ENCODE measurements at places on chromosomes 4 and X. TPM values are rescaled to one million over a fixed set of nuclear protein-coding genes. Genes with fewer than 3 reads are reported as not detected.

DNA sequence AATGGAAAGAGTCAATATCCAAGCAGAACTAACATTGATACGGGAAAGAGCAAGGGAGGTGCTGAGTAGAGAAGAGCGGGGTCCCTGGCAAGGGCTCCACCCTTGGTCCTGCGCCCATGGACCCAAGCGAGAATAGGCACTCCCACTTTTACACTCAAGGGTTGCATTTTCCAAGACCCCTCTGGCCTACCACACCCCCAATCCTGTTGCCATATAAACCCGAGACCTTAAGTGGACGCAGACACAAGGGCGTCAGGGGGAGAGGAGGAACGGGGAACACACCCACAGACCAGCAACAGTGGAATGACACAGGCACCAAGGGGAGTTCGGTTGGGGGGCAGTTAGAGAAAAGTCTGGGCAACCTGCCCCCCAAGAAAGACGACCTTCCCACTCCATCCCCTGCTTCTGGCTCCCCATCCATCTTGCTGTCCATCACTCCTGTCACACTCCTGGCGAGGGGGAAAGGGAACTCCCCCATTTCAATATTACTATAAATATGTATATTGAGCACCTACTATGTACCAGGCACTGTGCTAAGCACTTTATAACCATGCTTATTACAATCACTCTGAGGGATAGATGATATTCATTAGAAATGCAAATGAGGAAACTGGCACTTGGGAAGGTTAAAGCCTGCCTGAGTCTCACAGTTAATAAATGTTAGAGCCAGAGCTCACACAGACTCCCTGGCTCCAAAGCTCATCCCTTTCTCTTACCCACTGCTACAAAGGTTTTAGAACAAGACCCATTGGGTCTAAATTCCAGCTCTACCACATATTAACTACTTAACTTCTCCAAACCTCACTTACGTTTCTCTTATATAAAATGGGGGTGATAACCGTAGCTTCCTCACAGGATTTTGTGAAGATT lies 51.7 kb downstream of the SCD5 start:
- no peak overlapping the region for H3K4me3 ChIP-seq
- no peak for DNase-seq
- H3K4me1 ChIP-seq = peaks cover 23% of the 10 kb centered on the region
- no peaks in the 10 kb centered on the region for H3K27me3 ChIP-seq

DNA sequence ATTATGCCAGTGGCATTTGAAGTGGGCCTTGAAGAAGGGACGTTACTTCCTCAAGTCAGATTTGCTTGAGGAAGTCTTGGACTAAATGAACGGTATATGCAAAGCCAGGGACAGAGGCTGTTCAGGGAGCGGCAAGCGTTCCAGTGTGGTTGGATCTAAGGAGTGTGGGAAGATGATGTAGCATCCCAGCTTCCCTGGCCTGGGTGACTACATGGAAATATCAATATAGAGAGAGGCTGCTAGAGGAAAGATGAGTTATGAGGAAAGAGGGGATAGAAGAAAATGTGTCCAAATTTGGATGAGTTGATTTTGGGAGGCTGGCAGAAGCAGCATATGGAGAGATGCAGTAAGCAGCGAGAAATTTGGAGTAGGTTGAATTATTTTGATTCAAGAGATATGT lies 432.5 kb upstream of the TENM3 start:
- DNase-seq = no peak
- peaks cover 3% of the 10 kb centered on the region for H3K4me1 ChIP-seq
- no peaks in the 10 kb centered on the region for H3K27me3 ChIP-seq
- H3K27ac ChIP-seq = no peak overlapping the region
- H3K4me3 ChIP-seq = no peak overlapping the region

- no peak overlapping the region for H3K27ac ChIP-seq
- DNase-seq = no peak
- H3K4me1 ChIP-seq = peaks cover 14% of the 10 kb centered on the region
Measured at GRCh38 chr4:6445403-6446129, 26.8 kb downstream of the PPP2R2C start.

DNA sequence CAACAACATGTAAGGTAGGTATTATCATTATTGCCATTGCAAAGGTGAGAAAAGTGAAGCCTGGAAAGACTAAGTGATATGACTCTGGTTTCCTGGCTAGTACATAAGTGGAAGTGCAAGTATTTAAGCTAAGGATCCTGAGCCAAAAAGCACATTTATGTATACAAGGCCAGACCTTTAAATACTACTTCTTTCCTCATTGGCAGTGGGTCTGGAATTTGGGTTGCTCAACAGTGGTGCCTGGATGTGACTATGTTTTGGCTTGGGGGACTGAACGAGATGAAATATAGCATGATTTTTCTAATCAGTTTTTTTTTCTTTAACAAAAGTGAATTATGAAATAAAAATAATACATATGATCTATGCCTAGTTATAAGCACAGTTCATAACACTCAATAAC lies 7.4 kb upstream of the FGF13 start:
- H3K27me3 ChIP-seq = no peaks in the 10 kb centered on the region
- no peak for DNase-seq
- H3K27ac ChIP-seq = no peak overlapping the region
- no peaks in the 10 kb centered on the region for H3K36me3 ChIP-seq

- peaks cover 16% of the 10 kb centered on the region for H3K4me1 ChIP-seq
- H3K27me3 ChIP-seq = peaks cover 16% of the 10 kb centered on the region
- H3K36me3 ChIP-seq = no peaks in the 10 kb centered on the region
- no peak overlapping the region for H3K4me3 ChIP-seq
- H3K27ac ChIP-seq = no peak overlapping the region
- DNase-seq = no peak
Measured at GRCh38 chr4:163175971-163176958, 9.6 kb upstream of the NAF1 start.

Gene TEX13B
- 3.4 TPM for total RNA-seq

- no peak overlapping the region for H3K4me3 ChIP-seq
- H3K36me3 ChIP-seq = no peaks in the 10 kb centered on the region
- H3K4me1 ChIP-seq = no peaks in the 10 kb centered on the region
- DNase-seq = no peak
- H3K27ac ChIP-seq = no peak overlapping the region
- H3K27me3 ChIP-seq = no peaks in the 10 kb centered on the region
Measured at GRCh38 chr4:157447195-157447594, 226.7 kb downstream of the GRIA2 start.

GRCh38 chrX:110086162-110086915 lies 83.4 kb downstream of the TMEM164 start:
- no peaks in the 10 kb centered on the region for H3K27me3 ChIP-seq
- H3K4me3 ChIP-seq = no peak overlapping the region
- DNase-seq = no peak
- H3K27ac ChIP-seq = no peak overlapping the region

DNA sequence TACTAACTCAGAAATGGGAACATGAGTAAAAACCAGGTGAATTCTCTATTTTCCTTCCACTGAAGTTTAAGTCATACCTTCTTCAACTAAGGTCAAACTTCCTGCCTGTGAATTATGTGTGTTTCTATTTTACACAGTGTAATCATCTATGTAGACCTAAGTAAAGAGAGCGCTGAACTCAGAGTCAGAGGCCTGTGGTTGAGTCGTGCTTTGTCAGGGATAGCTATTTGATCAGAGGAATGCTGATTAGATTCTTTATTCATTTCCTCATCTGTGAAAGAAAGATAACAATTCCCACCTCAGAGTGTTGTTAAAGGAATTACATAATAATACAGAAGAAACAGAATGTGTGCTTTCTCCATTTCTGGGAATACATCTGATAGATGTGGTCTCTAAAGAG lies 654.1 kb downstream of the STIM2 start:
- H3K4me1 ChIP-seq = peaks cover 6% of the 10 kb centered on the region
- no peaks in the 10 kb centered on the region for H3K27me3 ChIP-seq
- no peak overlapping the region for H3K4me3 ChIP-seq
- no peak overlapping the region for H3K27ac ChIP-seq

DNA sequence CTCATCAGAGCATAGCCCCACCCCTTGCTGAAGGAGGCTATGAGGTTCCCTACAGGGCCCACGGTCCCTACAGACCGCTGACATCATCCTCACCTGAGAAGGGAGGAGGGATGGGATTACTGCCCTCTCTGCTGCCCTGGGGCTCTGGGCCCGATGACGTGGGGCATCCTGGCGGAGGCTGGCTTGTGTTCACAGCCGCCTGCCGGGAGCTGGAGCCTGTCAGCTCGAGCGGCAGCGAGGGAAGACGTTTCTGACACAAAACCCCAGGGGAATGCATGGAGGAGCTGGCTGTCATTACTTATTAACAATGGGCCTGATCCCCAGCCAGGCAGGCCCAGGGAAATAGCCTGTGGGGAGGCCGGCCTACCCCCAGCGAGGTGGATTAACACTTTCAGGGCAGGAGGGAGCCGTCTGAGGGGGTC lies 106.6 kb upstream of the ATP6AP2 start:
- peak; percentile 68 for DNase-seq
- H3K4me3 ChIP-seq = peak overlapping the region; percentile 56
- peak overlapping the region; percentile 92 for H3K27ac ChIP-seq
- peaks cover 7% of the 10 kb centered on the region for H3K27me3 ChIP-seq
- no peaks in the 10 kb centered on the region for H3K36me3 ChIP-seq

DNA sequence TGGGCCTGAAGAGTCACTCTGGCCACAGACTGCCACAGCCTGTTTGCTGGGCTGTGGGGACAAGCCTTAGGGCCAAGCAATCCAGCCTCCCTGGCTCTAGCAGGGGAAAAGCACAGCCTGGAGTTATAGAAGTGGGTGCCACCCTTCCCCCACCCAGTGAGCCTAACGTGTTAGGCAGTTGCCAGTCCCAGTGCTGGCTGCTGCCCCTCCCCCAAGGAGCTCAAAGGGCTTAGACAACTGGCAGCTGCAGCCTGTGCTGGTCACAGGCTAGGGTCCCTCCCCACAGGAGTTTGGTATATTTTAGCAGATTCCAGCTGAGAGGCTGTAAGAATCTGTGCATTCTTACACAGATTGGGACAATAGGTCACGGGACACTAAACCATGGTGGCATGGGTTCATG lies 370.3 kb upstream of the FGF16 start:
- H3K36me3 ChIP-seq = peaks cover 15% of the 10 kb centered on the region
- no peak overlapping the region for H3K27ac ChIP-seq
- DNase-seq = no peak
- H3K4me3 ChIP-seq = no peak overlapping the region
- peaks cover 6% of the 10 kb centered on the region for H3K27me3 ChIP-seq

Gene POF1B
- total RNA-seq = 0.09 TPM

Gene GPR78
- 2.7 TPM for total RNA-seq

- H3K36me3 ChIP-seq = 0 out of 2 replicates have a peak, but pooled peaks cover 3% of the 10 kb centered on the region
- no peak overlapping the region for H3K4me3 ChIP-seq
- no peaks in the 10 kb centered on the region for H3K27me3 ChIP-seq
- no peak for DNase-seq
- no peak overlapping the region for H3K27ac ChIP-seq
Measured at GRCh38 chrX:112857478-112857878, 16.8 kb upstream of the AMOT start.

- no peak overlapping the region for H3K27ac ChIP-seq
- H3K27me3 ChIP-seq = no peaks in the 10 kb centered on the region
- DNase-seq = no peak
- no peaks in the 10 kb centered on the region for H3K36me3 ChIP-seq
Measured at GRCh38 chr4:138039010-138039409, 203.1 kb downstream of the SLC7A11 start.

Gene TKTL2
- total RNA-seq = not detected

GRCh38 chrX:110159235-110159634 lies 156.3 kb downstream of the TMEM164 start:
- DNase-seq = no peak
- H3K27ac ChIP-seq = no peak overlapping the region
- H3K27me3 ChIP-seq = no peaks in the 10 kb centered on the region
- no peak overlapping the region for H3K4me3 ChIP-seq

GRCh38 chr4:84939113-84939512 lies 27.4 kb downstream of the WDFY3 start:
- no peak overlapping the region for H3K27ac ChIP-seq
- no peak for DNase-seq
- H3K36me3 ChIP-seq = peaks cover 35% of the 10 kb centered on the region
- H3K4me3 ChIP-seq = no peak overlapping the region
- peaks cover 3% of the 10 kb centered on the region for H3K4me1 ChIP-seq

- peak overlapping the region; percentile 79 for H3K27ac ChIP-seq
- peaks cover 3% of the 10 kb centered on the region for H3K36me3 ChIP-seq
- H3K27me3 ChIP-seq = no peaks in the 10 kb centered on the region
- H3K4me3 ChIP-seq = no peak overlapping the region
- peaks cover 35% of the 10 kb centered on the region for H3K4me1 ChIP-seq
- DNase-seq = no peak
Measured at GRCh38 chr4:161988946-161989345, 174.9 kb downstream of the FSTL5 start.

DNA sequence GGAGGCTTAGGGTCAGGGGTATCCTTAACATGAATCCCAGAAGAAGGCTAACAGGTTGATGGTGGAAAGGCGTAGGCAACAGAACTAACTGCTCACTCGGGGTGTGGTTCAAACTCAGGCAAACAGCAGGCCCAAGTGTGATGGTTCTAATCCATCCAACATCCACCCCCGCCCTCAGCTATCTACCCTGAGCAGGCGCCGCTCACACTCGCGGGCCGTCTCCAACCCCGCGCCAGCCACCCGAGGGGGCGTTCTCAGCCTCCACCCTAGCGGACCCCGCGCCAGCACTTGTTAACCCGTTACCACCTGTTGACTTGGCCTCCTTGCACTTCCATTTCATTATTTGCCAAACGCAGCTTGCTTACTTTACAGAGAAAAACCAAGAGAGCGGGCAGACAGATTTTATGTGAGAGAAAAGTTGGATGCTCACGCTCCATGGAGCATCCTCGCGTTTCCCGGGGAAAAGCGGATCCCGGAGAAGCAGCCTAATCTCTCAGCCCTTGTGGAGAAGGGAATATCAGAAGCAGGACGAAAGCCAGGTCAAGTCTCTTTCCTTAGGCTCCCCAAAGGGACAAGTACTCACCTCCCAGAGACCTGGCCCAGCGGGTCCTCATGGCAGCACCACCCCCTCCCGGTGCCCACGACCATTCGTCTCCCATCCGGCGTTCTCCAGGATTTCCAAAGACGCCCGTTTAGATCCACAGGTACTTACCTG lies 773 bp downstream of the SNCA start:
- peak overlapping the region; percentile 80 for H3K4me3 ChIP-seq
- no peak overlapping the region for H3K27ac ChIP-seq
- peak; percentile 56 for DNase-seq
- peaks cover 21% of the 10 kb centered on the region for H3K27me3 ChIP-seq
- H3K36me3 ChIP-seq = 0 out of 2 replicates have a peak, but pooled peaks cover 7% of the 10 kb centered on the region

GRCh38 chrX:100379388-100379986 lies 30.6 kb downstream of the PCDH19 start:
- H3K4me3 ChIP-seq = no peak overlapping the region
- H3K27ac ChIP-seq = no peak overlapping the region
- no peak for DNase-seq
- peaks cover 24% of the 10 kb centered on the region for H3K4me1 ChIP-seq
- no peaks in the 10 kb centered on the region for H3K27me3 ChIP-seq
- H3K36me3 ChIP-seq = no peaks in the 10 kb centered on the region

- peaks cover 9% of the 10 kb centered on the region for H3K4me1 ChIP-seq
- no peaks in the 10 kb centered on the region for H3K27me3 ChIP-seq
- H3K36me3 ChIP-seq = no peaks in the 10 kb centered on the region
- peak overlapping the region; percentile 99 for H3K27ac ChIP-seq
Measured at GRCh38 chrX:48737940-48738339, 23.6 kb upstream of the GLOD5 start.

DNA sequence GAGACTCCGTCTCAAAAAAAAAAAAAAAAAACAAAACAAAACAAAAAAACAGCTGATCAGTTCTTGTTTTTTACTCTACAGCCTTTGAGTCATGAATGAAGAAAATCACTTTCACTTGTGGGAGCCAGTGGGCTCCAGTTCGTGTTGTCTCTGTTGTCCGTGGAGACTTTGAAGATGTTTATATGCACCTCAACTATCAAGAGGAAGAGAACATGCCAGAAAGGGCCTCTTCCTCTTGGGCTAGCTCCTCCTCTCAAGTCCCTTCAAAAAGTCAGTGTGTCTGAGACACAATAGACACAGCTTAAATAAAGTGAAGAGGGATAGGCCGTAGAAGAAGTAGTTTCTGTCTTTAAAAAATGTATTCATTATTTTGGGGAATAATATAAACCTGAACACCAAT lies 182.7 kb downstream of the KDR start:
- no peaks in the 10 kb centered on the region for H3K4me1 ChIP-seq
- no peaks in the 10 kb centered on the region for H3K27me3 ChIP-seq
- H3K4me3 ChIP-seq = no peak overlapping the region
- no peak overlapping the region for H3K27ac ChIP-seq
- DNase-seq = no peak

Data from WTC11 (cell line).